ENCODE measurements at places on chromosomes 5 and 9.

DNA sequence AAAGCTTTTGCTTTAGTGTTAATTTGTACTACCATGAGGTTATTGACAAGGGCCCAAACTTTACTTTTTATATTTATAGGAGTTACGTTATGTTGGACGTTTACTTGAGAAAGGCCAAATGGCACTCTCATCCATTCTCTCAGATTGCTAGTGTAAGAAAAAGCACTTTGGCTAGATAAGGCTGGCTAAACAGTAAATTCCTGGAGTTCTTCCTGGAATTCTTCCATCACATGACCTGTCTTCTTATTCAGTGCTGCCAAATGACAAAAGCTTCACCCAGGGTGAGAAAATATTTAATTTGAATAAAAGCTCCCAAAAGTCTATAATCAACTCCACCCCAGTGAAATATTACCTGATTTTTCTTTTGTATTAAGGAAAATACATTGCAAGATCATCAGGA, 1568.9 kb upstream of the ACO1 start:
- DNase-seq = no peak

- DNase-seq = peak; percentile 13
Observed at GRCh38 chr5:122421374-122422079, 109.5 kb downstream of the SNCAIP start.

GRCh38 chr5:37722236-37723161, 117.3 kb downstream of the GDNF start:
- no peak for DNase-seq

DNA sequence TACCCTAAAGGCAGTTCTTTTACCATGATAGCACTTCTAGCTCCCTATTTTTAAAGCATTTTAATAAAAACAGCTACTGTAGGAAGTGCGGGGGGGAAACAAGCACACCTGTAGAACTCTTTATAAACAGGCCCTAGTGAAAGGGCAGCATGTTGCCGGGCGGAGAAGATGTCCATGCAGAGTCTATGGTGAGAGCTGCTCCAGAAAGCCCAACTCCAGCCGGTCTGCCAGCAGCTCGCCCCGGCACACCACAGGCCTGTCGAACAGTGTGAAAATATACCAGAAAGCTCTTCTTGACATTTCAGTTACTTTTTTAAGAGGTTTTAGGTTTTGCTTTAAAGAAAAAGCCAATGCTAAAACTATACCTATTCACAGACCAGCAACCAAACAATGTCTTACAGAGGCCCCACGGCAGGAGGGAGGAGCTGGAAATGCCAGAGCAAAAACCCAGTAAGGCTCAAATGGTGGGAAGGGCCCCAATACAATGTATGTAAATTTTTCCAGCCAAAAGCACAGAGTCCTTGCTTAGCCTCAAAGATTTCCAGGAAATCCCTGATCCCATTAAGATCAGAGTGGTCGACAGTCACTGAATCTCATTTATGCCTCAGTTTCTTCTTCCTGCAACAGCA, 121.2 kb downstream of the SAXO1 start:
- no peak for DNase-seq

DNA sequence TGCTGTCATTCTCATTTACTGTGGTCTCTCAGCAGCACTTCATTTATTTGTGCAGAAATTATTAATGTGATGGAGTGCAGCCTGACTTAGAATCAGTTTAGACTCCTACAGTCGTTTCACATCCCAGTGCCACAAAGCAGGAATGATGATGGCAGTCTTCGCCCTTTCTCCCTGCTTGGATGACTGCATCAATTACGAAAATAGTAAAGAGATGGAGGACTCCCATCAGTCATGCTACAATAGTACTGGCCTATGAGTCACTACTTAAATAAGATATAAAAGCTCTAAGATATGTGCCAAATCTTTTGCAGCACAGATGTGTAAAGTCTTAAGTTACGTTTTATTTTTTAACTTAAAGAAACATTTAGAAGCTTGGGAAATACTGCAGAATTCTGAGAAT, 263.9 kb downstream of the CHSY3 start:
- DNase-seq = no peak

- no peak for DNase-seq
Observed at GRCh38 chr5:33558489-33558888, 117.7 kb downstream of the TARS1 start.

GRCh38 chr5:80251636-80252035, 4.2 kb downstream of the SERINC5 start:
- DNase-seq = no peak

GRCh38 chr9:75855509-75855908, 35.0 kb upstream of the PCSK5 start:
- no peak for DNase-seq

GRCh38 chr9:127796225-127796813, 6.4 kb upstream of the FPGS start:
- no peak for DNase-seq

DNA sequence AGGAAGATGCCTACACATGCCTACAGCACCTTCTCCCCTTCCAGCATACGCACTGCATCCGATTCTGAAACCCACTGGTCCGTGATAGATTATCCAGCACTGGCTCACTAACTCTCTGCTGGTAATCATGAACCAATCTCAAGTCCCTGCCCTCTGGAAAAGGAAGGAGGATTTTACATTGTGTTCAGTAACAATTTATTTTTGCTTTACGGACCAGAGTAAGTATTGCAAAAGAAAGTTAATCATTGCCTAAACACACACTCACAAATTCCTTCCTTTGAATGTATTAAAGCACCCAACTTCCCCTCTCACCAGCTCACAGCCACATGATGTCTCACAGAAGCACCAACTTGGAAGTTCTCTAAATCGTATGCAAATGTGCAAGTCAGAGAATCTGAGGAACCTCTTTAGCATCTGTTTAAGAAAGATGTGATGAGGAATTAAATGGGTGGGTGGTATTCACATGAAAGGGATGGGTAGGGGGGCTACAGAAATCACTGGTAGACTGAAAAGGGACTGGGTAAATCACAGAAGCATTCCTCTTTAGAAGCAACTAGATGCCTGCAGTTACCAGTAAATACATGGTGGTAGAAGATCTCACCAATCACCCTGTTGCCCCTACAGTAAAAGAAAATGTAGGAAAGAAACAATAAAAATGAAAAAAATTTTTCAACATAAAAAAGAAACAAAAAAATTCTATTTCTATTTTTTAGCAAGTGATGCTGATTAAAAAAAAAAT, 8.4 kb downstream of the GNAQ start:
- DNase-seq = no peak

DNA sequence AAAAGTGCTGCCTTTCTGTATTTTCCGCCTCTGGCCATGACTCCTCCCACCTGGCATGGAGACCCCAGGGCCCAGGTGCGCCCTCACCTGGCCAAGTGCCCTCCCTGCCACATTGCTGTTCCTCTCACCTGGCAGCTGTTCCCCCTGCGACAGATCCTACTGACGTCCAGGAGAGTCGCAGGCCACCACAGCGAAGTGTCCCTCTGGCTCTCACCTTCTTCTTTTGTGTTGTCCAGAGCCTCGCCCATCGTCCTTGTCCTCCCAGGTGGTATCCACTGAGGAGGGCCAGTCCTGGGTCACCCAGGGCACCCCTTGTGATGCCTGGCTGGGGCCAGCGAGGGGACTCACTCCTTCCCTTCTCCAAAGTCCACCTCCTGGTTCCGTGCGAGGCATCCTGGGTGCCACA, 2.6 kb downstream of the NKD2 start:
- DNase-seq = peak; percentile 80

DNA sequence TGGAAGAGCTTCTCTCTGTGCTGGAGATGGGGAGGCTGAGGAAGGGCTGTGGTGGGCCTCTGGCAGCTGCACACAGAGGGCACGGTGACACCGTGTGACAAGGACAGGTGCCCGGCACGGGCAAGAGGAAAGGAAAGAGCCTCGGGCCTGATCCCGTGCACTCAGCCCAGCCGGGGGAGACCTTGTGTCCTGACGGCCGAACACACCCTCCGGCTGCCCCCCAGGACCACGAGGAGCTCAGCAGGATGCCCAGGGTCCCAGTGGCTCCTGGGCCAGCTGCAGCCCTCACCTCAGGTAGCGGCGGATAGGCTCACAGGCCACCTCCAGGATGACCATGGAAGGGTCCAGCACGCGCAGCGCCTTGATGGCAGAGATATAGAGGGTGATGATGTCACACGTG, 5.5 kb downstream of the ANAPC2 start:
- DNase-seq = no peak

DNA sequence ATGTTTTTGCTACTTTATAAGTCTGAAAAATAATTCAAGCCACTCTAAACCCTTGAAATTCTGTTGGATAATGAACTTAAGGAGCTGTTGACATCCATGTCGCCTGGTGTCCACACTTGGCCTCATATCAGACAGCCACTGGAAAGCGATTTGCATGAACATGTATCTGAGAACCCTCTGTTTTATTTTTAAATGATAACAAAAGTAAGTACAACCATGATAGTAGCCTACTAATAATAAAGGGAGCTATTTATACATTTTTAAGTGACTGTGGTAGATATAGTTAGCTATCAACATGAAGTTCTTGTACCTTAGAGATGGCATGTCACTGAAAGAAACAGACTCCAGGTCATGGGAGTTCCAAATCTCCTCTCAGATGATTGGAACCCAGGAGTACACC, 53.3 kb downstream of the PLCXD3 start:
- DNase-seq = no peak

- no peak for DNase-seq
Observed at GRCh38 chr5:62208218-62208852, 97.7 kb upstream of the KIF2A start.

Measured in GM12892 (cell line).